Activated CD4-positive, alpha-beta T cell treated with anti-CD3 and anti-CD28 coated beads for 1 hour (primary cell): ENCODE measurements at places on chromosomes 7 and 10.

DNA sequence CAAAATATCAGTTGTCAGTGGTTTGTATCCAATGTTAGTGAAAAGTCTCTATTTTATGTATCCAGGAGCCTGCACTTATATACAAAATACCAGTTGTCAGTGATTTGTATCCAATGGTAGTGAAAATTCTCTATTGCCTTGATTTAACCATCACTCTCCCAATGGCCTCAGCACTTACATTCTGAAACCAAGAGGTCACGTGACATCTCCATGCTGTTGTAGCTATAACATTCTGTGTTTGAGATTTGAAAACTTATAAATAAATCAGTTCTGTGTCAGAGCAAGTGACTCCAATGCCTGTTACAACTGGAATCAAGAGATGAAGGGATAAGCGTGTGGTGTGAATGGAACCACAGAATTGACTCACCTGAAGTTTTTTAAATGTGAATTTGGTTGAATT, 30.6 kb upstream of the GATA3 start:
- DNase-seq, result no peak

DNA sequence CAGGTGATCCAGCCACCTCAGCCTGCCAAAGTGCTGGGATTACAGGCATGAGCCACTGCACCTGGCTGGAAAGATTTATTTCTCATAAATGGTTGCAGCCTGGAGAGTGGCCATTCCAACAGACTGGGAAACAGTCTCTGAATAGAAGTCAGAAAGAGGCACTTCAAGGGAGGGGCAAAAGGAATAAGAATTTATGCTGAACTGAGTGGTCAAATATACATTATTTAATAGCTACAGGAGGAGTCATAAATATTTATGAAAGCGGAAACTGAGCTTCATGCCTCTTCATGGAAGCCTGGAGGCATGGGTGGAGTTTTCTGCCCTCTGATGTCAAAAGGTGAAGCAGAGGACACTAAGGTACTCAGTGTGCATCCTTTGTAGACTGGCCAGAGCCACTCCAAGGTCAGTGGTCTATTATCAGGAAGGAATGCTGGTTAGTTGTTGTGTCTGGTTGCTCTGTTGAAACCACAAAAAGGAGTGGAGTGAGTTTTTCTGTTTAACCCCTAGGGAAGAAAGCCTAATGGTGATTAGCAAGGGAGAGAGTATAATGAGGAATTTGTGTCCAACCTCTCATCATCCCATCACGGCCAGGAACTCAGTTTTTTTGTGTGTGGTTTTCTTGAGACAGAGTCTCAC, 9.3 kb upstream of the NRBF2 start:
- no peak for DNase-seq

DNA sequence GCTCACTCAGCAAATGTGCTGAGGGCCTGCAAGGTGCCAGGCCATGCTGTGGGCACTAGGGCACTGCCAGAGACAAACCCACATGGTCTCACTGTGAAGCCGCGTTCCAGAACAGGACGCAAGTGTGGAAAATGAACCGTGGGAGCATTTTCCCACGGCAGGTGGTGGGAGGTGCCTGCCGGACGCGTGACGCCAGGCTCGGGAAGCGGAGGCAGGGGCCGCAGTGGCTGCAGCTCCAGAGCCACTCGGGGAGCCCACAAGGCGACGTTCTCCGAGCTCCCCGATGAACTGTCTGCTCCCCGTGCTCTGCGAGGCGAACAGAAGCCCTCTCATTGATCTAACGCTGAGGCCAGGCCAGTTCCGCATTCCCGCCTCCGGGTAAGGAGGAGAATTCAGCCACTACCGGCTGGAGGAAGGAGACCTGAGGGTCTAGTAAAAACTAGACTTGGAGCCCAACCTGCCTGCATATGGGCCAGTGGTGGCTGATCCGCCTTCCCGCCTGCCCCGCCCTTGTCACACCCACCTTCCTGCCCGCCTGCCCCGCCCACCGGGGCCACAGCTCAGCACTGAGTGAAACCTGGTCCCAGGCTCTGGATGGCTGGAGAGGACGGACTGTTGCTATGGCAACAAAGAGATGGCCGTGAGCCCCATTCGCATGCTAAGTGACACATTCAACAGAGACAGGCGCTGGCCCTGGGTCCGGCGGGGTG, 13.1 kb downstream of the ADGRA1 start:
- no peak for DNase-seq

- no peak for DNase-seq
Observed at GRCh38 chr7:45982907-45983719, 62.0 kb upstream of the IGFBP3 start.

GRCh38 chr7:146176860-146177259, 60.3 kb downstream of the CNTNAP2 start:
- no peak for DNase-seq

- DNase-seq, result no peak
Observed at GRCh38 chr10:119896937-119897770, 4.6 kb downstream of the SEC23IP start.

DNA sequence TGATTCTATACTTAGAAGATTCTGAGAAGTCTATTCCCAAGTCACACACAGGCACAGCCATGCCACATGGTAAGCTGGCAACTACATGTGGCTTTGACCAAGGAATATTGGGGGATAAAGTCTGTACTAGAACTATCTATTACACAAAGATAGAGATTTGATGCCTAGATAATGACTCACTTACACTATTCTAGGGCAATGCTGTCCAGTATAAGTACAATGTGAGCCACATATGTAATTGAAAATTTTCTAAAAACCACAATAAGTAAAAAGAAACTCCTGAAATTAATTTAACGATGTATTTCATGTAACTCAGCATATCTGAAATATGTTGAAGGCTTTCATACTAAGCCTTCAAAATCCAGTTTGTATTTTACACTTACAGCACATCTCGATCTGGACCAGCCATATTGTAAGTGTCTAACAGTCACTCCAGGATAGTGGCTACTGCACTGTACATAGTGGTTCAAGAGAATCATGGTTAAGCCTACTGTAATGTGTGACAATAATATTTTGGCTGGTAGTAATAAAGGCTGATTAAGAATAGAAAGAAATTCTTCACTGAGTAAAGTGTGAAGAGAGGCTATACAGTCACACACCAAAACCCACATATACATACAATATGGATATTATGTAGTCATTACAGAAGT, 62.8 kb downstream of the RTKN2 start:
- no peak for DNase-seq

DNA sequence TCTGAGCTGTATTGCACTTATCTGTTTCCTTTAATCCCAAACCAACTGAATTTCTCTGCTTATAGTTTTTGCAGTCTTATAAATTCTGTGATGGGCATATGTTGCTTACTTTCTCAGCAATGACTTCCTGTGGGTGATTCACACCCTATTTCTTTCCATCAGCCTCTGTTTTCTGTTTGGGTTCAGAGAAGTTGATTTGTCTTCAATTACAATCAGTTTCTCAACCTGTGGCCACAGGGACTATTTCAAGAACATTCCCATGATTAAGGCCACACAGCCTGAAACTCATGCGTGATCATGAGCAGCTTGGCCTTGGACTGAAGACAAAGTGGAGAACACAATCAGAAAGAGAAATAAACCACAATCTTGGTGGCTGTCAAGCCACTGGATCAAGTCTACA, 1174.6 kb upstream of the C7orf33 start:
- no peak for DNase-seq

- no peak for DNase-seq
Observed at GRCh38 chr10:89242840-89243568, 8.6 kb downstream of the LIPA start.
